Stimulated activated CD4-positive, alpha-beta T cell treated with anti-CD3 and anti-CD28 coated beads, Interleukin-1b, Interleukin-23, amount 100 ng/mL, for 24 hours (primary cell): ENCODE measurements at places on chromosomes 2 and 18.

GRCh38 chr2:188367164-188367563 lies 75.5 kb downstream of the GULP1 start:
- DNase-seq = no peak

DNA sequence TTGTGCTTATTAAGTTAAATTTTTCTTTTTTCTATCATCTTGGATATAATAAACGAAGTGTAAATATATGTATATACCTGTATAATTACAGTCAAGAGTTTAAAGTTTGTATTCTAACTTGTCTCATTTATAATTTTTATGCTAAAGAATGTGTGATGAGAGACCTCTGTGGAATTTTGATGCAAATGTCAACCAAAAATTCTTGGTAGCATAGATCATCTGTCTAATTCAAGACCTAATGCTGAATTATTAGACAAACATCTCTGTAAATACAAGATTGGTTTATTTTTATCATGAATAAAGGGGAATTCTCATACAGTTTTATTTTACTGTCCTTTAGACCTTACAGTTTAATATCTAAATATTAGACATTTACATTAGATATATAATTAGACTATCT lies 149.2 kb upstream of the VWC2L start:
- no peak for DNase-seq

DNA sequence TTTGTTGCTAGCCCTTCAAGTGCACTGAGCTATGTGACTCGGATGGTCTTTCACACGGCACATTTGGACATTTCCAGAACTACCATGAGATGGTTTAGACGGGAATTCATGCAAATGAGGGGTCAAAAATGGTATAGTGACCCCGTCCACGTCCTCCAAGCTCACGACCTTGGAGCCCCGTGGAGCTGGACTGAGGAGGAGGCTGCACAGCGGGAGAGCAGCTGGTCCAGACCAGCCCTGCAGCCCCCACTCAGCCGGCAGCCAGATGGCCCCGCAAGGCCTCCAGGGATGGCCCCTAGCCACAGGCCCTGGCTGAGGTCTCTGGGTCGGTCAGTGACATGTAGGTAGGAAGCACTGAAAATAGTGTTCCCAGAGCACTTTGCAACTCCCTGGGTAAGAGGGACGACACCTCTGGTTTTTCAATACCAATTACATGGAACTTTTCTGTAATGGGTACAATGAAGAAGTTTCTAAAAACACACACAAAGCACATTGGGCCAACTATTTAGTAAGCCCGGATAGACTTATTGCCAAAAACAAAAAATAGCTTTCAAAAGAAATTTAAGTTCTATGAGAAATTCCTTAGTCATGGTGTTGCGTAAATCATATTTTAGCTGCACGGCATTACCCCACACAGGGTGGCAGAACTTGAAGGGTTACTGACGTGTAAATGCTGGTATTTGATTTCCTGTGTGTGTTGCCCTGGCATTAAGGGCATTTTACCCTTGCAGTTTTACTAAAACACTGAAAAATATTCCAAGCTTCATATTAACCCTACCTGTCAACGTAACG lies 88.8 kb downstream of the EPAS1 start:
- DNase-seq = no peak

DNA sequence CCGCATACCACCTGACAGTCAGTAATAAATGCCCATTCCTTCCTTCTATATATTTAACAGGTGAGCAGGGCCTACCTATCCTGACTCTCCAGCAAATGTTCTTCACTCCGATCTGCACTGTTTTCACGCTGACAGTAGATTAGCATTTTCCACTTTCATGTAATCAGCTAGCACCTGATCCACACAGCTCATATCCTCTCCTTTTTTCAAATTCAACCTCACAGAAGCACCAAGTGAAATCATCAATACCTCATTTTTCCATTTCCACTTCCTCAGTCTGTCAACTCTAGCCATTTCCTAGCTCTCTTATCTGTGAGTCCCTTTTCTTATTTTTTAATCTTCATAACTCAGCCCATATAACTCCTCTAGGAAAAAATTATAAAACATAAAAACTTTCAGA lies 402.8 kb downstream of the ZEB2 start:
- DNase-seq = no peak

DNA sequence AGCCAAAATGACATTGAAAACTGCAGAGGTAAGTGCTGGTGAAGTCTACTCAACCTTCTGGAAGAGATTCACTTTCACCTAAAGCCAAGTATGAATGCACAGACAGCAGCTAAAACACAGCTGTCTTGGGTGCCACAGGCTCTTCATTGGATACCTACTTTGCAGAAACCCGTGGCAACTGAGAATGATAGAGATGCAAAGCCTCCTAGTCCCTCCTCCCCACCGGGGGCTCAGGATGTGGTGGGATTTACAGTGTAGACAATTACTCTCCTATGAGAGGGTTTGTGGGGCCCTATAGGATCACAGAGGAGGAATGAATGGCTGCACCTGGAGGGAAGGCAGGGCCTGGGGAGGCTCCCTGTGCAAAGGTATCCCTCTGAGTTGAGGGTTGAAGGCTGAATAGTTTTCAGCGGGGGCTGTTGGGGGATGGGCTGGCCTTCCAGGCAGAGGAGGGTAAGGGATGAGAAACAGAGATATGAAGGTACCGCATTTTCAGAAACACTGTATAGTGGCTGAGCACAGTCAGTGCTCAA lies 131.6 kb downstream of the RNF144A start:
- no peak for DNase-seq

GRCh38 chr2:126657148-126657635 lies 1.2 kb downstream of the GYPC start:
- no peak for DNase-seq

DNA sequence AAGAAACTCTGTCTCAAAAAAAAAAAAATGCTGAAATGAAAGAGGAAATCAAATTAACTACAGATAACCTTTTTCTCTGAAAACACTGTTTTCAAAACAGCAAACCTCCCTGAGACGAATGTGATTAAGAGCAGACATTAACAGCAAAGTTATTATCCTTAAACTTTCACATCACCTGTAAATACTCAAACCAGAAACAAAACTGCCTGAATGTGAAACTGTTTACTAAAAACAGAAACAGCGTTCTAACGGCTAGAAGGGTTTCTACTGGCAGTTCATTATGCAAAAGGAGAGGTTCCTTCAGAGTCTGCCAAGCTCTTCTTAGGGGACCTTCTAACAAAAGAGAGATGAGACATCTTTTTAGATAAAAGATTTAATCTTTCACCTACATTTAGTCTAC lies 45.9 kb downstream of the PNO1 start:
- no peak for DNase-seq

DNA sequence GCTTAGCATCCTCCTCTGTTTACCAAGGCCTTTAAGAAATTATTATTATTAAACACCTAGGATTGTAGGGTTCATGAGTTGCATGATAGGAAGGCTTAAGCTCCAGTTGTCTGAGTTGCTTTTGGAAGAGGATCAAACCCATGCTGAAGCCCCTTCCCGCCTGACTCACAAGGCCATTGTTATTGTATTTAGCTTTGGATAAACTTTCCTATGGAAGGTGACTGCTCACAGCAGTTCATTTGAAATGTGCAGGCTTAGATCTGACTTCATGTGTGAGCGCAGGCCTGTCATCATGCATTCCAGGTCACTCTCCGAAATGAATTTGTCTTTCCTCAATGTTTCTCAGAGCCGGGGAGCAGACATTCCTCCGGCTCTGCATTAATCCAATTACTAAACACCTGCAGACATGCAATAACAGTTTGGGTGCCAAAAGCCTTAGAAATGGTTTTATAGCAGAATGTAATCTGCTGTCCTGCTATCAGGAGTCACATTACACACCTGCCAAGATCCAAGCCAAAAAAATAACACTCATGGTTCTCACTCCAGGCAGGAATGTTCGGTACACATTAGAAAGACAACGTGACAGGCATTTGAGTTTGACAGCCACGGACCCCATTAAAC lies 119.9 kb downstream of the OSR1 start:
- no peak for DNase-seq

DNA sequence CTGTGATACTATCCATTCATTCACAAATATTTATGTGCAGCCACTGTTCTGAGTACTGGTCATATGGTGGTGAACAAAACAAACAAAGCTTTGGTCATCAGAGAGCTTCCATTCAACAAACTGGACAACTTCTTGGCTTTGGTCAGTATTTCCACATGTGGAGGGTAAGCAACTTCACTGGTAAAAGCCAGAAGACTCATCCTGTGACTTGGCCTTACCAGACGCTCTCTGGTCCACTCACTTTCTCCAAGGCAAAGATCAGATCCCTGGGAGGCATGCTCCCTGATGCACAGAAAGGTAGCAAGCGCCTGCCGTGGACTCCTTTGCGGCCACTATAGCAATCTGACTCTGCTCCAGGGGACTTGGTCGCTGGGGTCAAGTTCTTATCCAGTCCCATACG lies 179.5 kb downstream of the EN1 start:
- DNase-seq = no peak

DNA sequence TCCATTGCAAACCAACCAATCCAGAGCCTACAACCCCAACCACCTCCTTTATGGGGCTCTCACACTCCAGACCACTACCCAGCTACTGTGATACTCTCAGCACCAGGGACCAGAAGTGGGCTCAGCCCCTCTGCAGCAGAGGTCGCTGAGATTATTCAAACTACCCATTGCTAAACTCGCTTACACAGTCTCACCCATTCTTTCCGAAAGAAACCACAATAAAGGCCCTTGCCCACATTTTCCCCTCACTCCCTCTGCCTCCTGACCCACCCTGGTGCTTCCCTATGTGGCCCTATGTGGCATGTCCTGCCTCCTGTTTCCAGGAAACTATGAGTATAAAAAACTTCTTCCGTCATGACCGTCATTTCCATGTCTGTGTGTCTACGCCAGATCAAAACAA lies 10.7 kb downstream of the TEX51 start:
- no peak for DNase-seq

DNA sequence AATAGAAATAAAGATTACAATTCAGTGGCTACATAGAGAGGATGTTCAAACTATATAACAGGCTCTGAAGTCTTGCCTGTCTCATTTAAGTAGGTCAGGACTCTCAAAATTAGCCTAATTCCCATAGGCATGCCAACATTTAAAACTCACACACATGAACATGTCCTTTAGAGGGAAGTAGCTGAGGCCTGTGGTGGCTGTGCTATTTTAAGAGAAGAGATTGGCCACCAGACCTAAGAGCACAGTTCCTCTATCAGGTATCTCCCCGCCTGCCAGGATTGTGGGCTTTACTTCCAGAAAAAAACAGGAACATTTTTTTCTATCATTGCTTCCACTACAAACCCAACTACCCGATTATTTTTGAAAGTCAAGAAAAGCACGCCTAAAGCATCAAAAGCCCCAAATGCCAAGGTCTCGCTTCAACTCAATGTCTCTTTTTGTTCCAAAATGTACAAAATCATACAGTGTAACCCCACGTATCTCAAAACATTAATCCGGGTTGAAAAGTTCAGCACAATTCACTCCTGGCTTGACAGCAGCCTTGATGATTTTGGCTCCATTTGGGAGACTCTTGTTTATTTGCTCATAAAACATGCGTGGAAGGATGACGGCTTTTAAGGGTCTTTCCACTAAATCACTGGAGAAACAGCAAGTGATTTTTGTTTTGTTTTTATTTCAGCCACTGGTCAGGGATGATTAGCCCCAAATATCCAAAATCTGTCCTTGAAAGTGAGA lies 15.3 kb downstream of the FHL2 start:
- DNase-seq = no peak

DNA sequence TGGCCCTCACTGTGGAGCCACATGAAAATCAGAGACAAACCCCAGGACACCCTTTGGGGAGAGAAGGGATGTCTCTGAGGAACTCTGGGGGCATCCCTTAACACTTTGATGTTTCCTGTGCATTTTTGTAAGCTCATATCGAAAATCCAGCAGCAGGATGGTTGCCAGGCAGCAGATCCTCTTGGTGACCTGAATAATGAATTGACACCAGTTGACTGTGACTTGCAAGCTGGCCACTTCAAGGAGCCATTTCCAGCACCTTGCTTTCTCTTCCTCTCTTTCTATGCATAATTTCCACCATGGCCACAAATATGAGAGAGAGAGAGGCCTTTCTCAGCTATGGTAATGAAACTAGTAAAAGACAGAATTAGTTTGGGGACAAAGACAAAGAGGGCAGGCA lies 91.7 kb downstream of the NRP2 start:
- no peak for DNase-seq

- DNase-seq = no peak
Measured at GRCh38 chr2:63763391-63763941, 78.2 kb upstream of the UGP2 start.

GRCh38 chr18:42730272-42730671 lies 385.2 kb downstream of the RIT2 start:
- no peak for DNase-seq
